Endothelial cell (in vitro differentiated cells): ENCODE measurements at places on chromosomes 4 and X.

- peak; percentile 6 for DNase-seq
Measured at GRCh38 chrX:47191331-47191730, 2.3 kb upstream of the UBA1 start.

- DNase-seq = no peak
Measured at GRCh38 chr4:184442314-184442635, 32.1 kb downstream of the IRF2 start.

DNA sequence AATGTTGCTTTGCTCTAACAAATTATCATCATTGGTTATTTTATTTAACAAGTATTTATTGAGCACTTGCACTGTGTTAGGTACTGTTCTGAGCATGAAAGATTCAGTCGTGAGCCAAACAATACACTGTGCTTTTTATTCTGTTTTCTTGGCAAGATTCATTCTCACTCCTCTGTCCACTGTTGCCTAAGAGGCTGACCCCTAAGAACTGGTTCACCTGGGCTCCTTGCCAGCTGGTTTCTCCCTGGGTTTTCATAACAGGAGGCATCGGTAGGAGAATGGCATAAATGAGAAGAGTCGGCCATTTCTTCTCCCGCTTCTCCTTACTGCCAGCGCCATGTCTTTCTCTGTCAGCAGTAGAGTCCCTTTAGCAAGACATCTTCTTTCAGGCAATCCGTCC is 243.7 kb upstream of the DIAPH2 start:
- no peak for DNase-seq

- DNase-seq = no peak
Measured at GRCh38 chr4:30056016-30056766, 664.0 kb upstream of the PCDH7 start.

- DNase-seq = peak; percentile 72
Measured at GRCh38 chrX:54921427-54922021, 900 bp downstream of the TRO start.

GRCh38 chr4:54073271-54073880 is 9.0 kb upstream of the CHIC2 start:
- DNase-seq = no peak

GRCh38 chrX:31070057-31070468 is 1.8 kb downstream of the FTHL17 start:
- DNase-seq = no peak

DNA sequence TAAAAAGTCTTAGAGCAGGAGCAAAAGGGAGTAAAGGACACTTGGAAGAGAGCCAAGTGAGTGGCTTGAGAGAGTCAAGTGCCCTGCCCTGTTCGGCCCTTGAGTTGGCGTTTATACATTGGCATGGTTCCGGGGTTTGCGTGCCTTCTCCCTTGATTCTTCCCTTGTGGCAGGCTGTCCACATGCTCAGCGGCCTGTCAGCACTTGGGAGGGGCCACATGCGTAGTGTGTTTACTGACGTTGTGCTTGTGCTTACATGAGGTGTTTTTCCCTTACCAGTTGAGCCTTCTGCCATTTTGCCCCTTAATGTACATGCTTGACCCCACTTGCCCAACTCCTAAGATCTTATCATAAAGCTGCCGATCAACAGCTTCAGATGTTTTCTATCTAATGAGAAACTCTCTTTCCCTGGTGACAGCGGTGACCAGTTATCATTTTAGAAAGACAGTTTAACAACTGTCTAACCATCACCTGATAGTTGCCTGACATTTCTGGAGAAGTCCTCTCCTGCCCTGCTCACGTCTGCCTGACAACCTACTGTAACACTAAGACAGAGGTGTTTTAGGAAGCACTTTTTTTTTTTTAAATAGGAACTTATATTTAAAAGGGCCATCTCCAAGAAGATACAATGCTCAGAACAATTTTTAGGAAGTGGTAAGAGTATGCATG is 49.5 kb upstream of the GC start:
- no peak for DNase-seq

- DNase-seq = no peak
Measured at GRCh38 chrX:43631841-43632240, 24.3 kb upstream of the MAOA start.

DNA sequence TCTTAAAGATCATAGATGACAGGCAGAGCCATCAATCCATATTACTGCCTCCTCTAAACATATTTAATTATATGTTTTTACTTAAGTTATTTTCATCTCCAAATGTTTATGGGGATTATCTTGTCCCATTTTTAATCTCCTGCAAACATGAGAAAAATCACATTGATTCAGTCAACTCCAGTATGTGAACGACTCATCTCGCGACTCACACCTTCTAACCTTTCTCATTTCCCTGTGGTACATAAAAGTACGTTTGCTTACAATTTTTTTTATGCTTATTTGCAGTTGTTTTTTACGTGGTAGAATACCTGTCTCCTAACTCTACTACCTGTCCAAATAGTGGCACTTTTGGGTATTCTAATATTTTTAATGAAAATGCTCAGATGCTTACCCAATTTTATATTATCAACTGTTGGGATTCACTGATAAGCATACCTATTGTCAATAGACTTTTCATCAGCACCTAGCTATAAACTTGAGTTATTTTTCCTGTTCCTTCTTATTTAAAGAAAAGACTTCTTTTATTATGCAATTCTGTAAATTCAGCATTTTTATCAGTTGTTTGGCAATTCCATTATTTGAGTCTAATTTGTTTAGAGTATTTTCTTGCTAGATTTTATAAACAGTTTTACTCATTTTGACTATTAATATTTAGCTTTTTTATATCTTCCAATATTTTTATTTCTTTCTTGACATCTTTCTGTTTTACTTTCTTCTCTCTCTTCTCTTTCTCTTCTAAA is 276.6 kb downstream of the ANK2 start:
- no peak for DNase-seq

- no peak for DNase-seq
Measured at GRCh38 chr4:35918491-35918977, 325.8 kb downstream of the ARAP2 start.
